Mesenchymal stem cell (in vitro differentiated cells and primary cell): ENCODE measurements at places on chromosomes 5 and 9.

DNA sequence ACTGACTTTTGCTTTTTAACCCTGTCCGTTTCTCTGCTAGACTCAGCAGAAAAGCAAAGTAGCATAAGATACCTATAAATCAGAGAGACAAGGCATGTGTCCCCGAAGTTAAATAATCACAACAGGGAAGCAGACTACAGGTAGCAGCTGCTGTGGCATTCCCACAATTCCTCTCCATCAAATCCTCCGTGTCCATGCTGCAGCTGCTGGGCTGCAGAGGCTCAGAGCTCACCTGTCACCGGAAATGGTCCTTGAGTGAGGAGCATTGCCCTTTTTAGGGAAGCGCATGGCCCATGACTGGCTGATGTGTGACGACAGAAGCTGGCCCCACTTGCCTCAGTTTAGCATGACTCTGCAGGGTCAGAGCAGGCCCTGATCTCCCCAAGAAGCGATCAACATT is 125.0 kb downstream of the MSX2 start:
- DNase-seq: no peak

GRCh38 chr9:130963337-130963908 is 24.4 kb upstream of the FIBCD1 start:
- no peak for DNase-seq

DNA sequence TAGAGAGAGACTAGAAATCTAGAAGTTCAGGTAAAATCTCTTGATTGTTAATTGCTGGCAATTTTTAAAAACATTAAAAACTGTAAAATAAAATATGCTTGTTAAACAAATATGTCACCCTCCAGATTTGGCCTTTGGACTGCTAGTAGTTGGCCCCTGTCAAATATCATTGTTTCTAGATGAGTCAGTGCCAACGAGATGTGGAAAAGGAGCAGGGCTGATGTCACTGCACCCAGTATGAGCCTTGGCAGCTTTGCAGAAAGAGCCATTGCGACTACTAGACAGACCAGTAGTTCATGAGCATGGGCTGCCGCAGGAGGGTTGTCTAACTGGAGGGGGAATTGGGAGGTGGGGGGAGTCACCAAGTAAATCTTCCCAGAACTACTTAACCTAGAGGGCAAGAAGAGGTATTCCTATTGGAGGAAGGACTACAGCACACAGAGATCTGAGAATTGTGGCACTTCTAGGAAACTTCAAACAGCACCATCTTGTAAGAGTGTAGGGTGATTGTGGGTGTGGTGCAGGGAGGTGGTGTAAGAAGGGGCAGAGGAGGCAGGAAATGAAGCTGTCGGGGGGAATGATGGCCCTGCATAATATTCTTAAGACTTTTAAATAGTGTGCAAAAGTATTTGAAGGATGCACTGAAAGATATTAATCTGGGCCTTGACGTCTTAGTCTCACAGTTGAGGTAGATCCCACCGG is 7.1 kb upstream of the DOCK2 start:
- peak; percentile 73 for DNase-seq

DNA sequence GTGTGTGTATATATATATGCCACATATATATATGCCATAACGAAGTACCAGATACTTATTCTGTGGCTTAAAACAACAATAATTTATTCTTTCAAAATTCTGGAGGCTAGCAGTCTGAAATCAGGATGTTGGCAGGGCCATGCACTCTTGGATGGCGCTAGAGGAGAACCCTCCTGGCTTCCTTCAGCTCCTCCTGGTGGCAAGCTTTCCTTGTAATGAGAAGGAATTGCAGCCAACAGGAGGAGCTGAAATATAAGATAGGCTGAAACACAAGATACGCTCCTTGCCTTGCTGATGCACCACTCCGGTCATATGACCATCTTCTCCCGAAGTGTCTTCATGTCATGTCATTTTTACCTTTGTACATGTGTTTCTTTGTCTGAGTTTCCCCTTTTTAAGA is 368.1 kb upstream of the CTNND2 start:
- no peak for DNase-seq

DNA sequence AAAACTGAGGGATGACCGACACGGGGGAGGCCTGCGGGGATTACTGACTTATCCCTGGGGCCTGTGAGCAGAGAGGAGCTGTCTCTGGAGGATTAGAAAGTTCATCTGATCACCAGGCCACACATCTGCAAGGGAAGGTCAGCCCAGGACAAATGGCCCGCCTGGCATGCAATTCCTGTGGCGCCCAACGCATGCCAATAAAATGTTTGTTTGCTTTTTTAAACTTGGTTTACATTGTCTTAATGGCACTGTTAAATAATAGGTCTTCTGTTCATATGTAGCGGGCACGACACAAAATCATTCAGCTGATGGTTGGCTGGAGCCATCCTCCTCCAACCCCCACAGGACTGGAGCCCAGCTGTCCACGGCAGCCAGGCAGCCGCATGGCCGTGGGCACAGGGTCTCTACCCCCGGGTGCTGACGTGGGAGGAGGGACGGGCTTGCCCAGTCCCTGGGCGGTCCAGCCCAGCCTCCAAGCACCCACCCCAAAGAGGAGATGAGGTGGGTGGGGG is 41.0 kb upstream of the SLC12A7 start:
- no peak for DNase-seq

DNA sequence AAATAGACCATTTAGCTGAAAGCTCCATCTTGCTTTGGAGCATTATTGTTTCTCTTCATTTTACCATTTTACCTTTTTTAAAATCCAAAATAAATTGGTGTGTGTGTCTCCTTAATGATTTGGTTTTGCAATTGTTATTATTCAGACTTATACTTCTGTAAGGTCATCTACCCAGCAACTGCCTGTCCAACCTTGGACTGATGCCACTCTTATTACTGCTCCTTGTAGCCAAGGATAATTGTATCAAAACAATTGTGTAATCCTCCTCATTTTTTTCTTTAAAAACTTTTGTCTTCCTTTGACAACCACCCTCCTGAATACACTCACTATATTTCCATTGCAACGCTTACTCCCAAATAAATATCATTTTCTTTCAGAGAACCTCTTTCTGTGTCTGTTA is 30.3 kb upstream of the HMGCR start:
- DNase-seq: no peak

- DNase-seq: peak; percentile 97
Observed at GRCh38 chr5:14449052-14449661, 132.4 kb upstream of the OTULINL start.

GRCh38 chr5:81363093-81363871 is 30.7 kb downstream of the ACOT12 start:
- DNase-seq: no peak

GRCh38 chr5:59342181-59342580 is 551.3 kb downstream of the PDE4D start:
- peak; percentile 32 for DNase-seq
